ENCODE measurements at places on chromosomes 7 and 10.

- no peak for DNase-seq
Observed at GRCh38 chr7:115004121-115004520, 82.2 kb downstream of the MDFIC start.

DNA sequence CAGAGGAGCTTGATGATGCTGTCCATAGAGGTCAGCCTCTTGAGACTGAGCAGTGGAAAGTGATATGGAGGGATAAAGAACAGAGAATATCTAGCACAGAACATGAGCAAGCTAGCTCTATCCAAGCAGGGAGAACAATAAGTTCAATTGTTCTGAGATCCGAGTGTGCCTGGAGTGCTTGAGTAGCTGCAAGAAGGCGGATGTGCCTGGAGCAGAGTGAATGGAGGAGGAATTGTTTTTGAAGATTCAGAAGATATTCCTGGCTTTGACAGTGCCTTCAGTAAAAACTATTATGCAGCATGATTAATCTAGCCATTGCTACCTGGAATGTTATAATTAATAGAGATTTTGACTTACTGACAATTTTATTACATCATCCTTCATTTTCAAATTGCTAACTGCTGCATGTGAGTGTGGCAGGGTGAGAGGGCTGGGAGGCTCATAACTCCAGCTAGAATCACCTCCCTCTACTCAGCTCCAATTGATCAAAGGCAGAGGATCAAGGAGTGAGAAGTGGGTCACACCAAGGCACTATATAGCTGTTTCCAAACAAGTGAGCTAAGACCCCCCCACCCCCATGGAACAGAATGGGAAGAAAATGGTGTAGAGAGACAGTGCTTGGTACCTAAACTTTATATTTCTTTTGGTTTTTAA lies 302.8 kb downstream of the ADRA2A start:
- no peak for DNase-seq

DNA sequence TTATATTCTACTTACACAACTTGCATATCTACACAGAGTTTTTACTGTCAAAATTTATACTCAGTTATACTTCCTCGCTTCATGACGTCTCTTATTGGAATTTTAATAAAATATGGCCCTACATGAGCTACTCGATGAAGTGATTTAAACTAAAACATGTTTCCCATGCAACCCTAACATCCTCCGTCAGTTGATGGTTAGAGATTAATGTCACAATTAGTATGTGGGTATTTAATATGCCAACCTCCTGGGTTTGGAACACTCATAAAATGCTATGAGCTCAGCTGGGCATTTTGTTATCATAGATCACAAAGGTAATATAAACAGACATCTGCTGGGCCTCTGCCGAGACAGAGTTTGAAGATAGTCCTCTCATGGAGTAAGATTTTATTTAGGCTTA lies 66.5 kb downstream of the GNAT3 start:
- no peak for DNase-seq

- DNase-seq, result no peak
Observed at GRCh38 chr7:129072479-129073011, 17.6 kb upstream of the TNPO3 start.

GRCh38 chr10:112896273-112896672 lies 53.8 kb upstream of the TCF7L2 start:
- DNase-seq, result no peak

GRCh38 chr7:6020371-6021286 lies 10.5 kb upstream of the ANKRD61 start:
- no peak for DNase-seq

GRCh38 chr10:78552261-78552811 lies 516.4 kb upstream of the ZMIZ1 start:
- no peak for DNase-seq

- DNase-seq, result no peak
Observed at GRCh38 chr10:18122753-18123152, 17.5 kb upstream of the CACNB2 start.

GRCh38 chr7:128041203-128041602 lies 10.0 kb upstream of the LRRC4 start:
- no peak for DNase-seq

- DNase-seq, result no peak
Observed at GRCh38 chr7:101929256-101929655, 111.8 kb downstream of the CUX1 start.

- no peak for DNase-seq
Observed at GRCh38 chr7:30206491-30206890, 71.7 kb downstream of the MTURN start.

DNA sequence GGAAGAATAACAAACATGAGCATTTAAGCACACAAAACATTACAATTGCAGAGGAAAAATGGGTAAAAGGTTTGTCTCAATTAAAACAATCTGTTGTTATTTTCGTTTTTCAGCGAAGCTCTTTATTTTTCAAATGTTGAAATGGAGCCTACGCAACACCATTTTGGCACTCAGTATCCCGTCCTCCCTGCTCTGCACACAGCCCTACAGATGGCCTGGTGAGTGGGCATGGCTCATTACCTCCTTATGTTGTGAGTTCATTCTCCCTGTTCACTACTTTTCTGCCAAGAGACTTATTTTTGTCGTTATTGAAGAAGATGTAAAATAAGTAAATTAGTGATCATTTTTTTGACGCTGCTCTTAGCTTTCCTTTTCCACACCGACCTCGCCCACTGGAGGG lies 167.8 kb upstream of the CXCL12 start:
- DNase-seq, result no peak

DNA sequence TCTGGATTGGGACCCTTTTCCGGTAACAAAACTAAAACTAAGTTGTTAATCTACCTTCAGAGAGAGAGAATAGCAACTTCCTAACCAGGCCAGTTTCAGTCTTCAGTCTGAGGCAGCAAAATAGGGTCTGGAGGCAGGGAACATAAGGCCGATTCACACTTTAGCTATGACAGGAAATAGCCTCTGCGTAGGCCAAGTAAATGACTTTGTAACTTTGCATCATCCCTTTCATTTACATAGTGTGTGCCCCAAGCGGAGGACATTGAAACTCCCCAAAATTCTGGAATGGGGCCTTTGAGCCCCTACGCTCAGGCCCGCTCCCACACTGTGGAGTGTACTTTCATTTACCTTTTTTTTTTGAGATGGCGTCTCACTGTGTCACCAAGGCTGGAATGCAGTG lies 1.7 kb upstream of the UPP1 start:
- no peak for DNase-seq

DNA sequence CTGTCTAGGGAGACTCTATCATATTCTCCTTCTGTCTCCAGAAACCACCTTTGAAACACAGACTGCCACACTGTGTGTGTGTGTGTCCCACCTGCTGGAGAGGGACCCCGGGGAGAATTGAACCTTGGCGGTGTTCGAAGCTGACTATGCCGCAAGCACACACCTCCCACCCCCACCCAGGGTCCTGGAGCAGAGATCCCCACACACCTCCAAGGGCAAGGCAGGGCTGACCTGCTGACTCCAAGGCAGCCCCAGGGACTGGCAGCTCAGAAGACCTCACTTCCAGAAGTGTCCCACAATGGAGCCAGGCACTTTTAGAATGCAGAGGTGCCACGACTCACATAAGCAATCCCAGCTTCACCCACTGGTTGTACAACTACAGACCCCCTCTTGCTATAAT lies 13.1 kb downstream of the DRGX start:
- DNase-seq, result no peak

DNA sequence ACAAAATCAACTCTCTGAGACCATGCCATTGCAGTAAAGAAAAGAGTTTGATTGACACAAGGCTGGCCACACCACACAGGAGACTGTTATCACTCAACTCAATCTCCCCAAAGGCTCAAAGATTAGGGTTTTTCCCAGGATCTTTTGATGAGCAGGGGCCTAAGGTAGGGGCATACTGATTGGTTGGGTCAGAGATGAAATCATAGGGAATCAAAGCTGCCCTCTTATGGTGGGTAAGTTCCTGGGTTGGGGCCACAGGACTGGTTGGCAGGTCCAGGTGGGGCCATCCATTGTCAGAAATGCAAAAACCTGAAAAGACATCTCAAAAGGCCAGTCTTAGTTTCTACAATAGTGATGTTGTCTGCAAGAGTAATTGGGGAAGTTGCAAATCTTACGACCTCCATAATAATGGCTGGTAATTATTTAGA lies 91.6 kb downstream of the AKR1D1 start:
- no peak for DNase-seq

- no peak for DNase-seq
Observed at GRCh38 chr10:81179324-81179723, 641.6 kb downstream of the SH2D4B start.

GRCh38 chr10:127303105-127303504 lies 106.7 kb upstream of the INSYN2A start:
- no peak for DNase-seq

GRCh38 chr7:108845951-108846350 lies 276.3 kb downstream of the DNAJB9 start:
- DNase-seq, result no peak

- peak; percentile 36 for DNase-seq
Observed at GRCh38 chr7:44196450-44196872, 4.3 kb upstream of the YKT6 start.

DNA sequence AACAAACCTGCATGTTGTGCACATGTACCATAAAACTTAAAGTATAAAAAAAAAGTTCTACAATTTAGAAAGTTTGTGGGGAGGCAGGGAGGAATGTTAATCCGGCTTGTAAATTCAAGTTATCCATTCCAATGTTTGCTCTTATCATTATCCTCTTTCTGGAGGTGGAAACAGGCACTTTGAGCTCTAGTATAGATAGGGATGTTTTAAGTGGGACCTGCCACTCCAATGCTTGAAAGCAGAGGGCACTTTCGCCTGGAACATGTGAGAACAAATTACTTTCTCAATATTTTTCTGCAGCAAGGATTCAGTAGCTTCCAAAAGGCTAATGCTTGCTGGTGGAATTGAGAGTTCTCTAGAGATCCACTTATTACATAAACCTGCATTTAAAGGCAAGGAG lies 45.6 kb downstream of the FEZF1 start:
- DNase-seq, result no peak

DNA sequence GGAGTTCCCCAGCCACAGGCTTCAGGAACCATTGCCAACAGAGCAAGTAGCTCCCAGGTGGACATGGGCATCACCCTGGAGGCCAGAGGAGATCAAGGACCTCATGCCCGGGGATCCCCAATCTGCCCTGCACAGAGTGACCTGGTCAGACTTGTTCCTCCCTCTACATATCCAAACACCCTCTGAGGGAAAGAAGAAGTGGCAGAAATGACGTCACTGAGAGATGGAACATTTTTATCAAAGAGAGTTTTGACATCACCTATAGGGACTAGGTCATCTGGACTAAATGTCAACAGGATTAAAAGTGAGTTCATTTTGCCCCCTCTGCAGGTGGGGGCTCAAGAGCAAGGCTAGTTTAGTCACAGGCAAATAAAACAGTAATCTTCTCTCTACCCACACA lies 273.7 kb downstream of the SKAP2 start:
- DNase-seq, result no peak

DNA sequence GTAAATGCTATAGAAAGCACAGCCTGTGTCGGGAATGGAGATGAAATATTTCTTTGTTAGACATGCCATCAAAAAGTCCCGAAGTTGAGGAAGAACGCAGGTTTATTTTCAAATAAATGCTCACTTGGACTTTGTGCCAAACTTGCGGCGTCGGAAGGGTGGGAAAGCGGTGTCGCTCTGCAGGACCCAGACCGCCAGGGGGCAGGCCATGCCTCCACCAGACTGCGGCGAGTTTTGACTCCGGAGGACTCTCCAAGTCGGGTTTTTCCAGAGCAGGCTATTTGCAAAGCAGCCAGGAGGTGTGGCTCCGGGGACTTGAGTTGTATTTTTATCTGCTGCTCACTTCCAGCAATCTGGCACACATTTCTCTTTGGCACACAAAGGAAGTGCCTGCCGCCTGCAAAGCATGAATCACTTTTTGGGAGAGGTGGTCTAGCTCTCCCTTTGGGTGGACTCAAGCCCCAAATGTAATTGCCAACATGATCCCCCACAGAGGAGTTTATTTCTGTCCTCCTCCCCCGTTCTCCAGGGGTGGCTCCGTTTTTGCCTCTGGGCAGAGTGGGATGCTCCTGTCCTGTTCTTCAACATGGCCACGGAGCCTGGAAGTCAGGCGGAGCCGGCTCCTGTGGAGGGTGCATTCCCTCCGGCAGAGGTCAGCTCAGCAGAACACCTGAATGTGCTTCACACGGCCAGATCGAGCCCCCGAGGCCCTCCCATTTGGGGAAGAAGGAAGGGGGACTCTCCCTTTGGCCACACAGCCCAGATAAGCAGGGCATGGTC lies 82.3 kb upstream of the GPR26 start:
- peak; percentile 51 for DNase-seq

- no peak for DNase-seq
Observed at GRCh38 chr10:627032-627992, 62.2 kb downstream of the DIP2C start.

- DNase-seq, result peak; percentile 86
Observed at GRCh38 chr10:43648398-43649184, at the start of gene ZNF32. ZNF32 (minus strand) TSS chr10:43648881; CDS start chr10:43646133, 2,748 bp downstream.

DNA sequence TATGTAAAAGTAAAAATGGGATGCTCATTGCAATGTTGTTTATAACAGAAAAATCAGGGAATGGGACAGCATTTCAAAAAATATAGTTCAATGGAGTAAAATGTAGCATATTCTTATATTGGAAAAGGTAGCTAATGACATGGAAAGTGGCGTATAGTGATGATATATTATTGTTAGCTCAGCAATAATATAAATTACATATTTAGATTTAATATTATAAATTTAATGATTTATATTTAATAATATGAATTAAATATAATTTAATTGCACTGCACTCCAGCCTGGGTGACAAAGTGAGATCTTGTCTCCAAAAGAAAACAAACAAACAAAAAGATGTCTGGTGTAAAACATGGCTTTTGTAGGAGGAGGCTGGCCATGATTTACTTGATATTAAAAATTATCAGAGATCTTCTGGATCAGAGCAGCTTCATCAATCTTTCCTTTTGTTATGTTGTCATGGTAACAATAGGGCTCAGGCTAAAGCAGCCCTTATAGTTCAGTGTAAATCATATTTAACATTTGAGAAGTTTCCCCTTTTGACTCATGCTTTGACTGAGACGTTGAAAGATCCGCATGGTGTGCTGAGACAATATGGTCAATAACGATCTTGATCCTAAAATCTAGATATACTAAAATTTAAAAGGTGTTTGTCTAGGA lies 23.2 kb downstream of the OR6B1 start:
- DNase-seq, result no peak

DNA sequence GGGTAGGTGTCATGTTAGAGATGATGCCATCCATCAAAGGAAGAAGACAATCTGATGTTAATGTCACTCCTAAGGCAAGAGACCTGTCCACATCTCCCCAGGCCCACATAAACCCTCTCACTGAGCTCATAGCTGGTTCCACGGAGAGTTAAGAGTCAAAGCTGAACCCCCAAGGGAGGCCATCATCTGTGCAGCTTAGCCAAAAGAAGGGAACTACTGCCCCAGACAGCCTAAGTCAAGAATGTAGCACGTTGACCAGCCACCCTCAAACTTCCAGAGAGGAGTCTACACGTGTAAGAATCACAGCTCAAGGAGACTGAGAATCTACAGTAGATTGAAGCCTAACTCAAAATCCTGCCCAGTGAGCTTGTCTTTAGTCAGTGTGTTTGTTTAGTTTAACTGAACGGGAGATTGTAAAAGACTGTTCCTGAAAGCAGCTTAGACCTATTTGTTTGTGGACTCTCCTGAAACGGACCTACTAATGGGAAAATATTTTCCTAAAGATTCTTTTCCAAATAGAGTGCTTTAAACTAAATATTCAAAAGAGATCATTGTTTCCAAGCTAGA lies 192.7 kb upstream of the NFE2L3 start:
- no peak for DNase-seq

GRCh38 chr10:30185916-30186315 lies 126.5 kb upstream of the JCAD start:
- no peak for DNase-seq

Data from erythroblast (primary cell).